Glomerular endothelial cell (primary cell): ENCODE measurements at places on chromosomes 11 and 22. TPM values are rescaled to one million over a fixed set of nuclear protein-coding genes. Genes with fewer than 3 reads are reported as not detected.

DNA sequence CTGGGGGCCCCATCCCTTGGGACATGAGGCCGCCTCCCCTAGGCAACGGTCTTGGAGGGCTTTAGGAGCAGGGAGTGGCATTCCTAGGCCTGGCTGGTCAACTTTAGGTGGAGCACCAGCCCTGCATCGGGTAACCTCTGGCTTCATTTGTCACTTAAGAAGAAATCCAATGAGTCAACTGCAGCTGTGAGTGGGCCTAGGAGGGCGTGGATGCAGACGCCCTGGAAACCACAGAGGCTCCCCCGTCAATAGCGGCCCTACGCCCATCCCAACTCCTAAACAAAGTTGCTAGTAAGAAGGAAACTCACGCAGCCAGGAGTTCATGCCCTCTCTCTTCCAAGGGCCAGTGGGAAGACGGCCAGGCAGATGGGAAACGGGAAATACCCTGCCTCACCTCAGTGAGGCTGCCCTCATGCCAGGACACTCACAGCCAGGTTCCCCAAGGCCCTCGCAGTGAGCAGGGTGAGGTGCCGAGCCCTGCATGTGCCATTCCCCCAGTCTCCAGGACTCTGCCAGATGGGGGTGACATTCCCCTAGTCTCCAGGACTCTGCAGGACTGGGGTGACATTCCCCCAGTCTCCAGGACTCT is 20.8 kb downstream of the BID start:
- no peak for DNase-seq

DNA sequence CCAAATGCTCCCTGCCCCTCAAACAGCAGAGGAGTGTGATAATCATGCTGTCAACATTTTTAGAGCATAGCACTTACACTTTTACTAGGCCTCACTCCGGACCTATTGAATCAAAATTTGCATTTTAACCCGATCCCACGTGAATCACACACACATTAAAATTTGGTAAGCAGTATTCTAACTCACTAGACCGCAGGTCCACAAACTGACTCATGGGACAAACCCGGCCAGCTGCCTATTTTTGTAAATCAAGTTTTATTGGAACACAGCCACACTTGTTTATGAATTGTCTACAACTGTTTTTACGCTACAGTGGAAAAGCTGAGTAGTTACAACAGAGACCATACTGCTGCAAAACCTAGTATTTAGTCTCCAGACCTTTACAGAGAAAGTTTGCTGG is 43.3 kb downstream of the SNX19 start:
- DNase-seq: no peak

DNA sequence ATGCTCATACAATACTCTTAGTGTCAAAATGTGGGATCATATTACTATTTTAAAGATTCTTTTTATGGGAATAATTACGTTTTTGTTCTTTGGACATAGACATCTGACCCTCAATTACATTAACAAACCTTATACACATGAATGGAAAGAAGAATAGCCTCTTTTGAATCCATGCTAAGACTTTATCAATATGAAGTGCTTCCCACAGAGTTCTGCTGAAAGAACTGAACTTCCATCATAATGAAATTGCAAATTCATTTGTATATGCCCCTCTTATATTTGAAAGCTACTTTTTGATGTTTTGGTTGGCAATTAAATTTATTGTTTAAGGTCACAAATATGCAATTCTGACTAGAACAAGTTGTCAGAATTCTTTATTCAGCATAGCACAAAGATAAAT is 254.9 kb downstream of the TMEM135 start:
- no peak for DNase-seq

GRCh38 chr11:70786021-70786665 is 387.8 kb downstream of the CTTN start:
- no peak for DNase-seq

GRCh38 chr11:6681949-6682348 is 1.2 kb downstream of the MRPL17 start:
- DNase-seq: no peak

DNA sequence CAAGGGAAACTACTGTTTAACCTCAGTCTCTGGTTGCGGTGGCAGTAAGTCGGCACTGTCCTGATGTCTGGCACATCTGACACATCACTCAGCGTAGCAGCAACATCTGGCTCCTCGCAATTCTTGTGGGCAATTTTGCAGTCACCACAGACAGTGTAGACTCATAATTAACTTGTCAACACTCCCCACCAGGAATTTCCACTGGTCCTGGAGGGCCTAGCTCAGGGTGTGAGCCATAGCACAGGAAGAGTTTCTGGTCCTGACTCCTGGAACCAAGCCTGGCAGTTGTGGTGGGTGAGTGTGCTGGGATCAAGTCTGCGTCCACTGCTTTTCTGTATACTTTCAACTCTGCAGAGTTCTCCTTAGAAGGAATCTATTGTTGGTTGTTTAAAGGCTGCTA is 209.7 kb downstream of the SNX19 start:
- no peak for DNase-seq

GRCh38 chr11:6617315-6617781 is 1.9 kb downstream of the TPP1 start:
- DNase-seq: no peak

DNA sequence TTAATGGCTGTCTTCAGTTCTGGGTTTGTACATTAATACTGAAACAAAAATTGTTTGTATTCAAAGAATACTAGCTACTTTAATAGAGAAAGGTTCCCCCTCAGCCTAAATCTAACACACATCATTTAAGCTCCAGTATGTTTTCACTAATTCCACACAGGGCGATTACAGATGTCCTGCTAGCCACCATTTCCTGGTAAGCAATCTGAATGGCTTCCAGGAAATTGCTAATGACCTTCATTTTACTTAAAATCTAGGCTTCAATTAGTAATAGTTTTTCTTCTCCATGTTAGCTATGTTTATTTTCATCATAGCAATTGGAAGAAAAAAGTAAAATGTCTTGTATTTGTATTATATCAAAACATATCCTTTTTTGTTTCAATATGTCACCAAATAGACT is 132.8 kb downstream of the SOX6 start:
- no peak for DNase-seq

DNA sequence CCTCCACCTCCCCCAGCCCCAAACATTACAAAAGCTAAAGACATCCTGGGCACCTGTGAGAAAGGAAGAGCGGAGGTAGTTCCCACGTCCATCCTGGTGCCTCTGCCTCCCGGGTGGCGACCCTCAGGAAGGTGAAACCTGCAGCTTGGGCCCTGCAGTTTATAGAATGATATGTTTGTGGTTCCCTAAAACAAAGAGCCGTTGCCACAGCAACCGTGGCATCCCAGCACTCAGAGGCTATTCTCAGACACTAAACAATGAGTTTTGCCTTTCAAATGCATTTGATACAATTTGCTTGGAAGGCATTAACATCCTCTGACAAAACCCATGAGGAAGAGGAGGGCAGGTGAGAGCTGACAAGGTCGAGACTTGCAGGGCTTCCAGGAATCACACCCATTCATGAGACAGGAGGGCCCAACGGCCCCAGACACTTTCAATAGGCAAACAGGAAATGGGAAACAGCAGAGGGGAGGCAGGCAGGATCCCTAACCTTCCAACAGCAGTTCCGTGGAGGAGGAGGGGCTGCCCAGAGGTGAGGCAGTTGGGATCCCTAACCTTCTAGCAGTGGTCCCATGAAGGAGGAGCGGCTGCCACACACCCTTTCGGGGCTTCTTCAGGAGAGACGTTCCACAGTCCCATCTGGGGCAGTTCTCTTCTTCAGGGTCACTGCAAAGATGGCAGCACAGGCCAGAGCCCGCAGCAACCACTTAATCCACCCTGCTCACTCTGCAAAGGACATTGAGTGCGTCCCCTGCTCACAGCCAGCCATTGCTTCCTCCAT is 379.2 kb downstream of the SHANK2 start:
- DNase-seq: no peak

DNA sequence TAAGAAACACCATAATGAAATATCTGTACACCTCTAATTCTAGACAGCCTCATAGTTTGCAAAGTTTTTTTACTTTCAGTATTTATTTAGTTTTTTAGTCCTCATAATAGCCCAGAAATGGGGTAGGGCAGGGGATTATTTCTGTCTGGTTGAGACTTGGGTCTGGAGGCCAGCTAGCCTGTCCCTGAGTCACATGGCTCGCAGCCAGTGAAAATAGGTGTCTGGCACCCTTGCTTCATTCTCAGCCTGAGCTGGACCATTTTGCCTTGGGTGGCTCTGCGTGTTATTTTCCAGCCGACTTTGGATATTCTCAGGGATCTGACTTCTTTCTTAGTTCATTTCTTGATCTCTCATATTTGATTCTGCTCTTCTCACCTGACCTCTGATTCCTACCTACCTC is 123.9 kb upstream of the NARS2 start:
- DNase-seq: no peak

DNA sequence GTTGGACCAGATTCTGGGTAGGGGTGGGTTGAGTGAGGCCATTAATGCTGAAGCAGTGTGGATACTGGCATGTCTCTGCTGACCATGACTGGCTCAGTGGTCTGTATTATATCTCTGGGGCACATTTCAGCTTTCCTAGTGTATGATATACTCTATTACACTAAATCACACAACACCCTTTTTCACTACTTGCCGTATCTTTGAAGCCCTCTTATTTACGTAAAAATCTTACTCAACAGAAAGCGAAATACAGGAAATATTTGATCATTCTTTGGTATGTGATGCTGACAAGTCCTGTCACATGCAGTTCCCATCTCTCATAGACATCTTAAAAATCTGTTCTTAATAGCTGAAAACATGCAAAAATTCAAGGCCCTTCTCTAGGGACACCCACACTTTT is 40.3 kb downstream of the OR5B17 start:
- DNase-seq: no peak

GRCh38 chr11:1336836-1337646 is 27.6 kb upstream of the TOLLIP start:
- no peak for DNase-seq

- no peak for DNase-seq
Observed at GRCh38 chr11:1404461-1405185, 14.9 kb downstream of the BRSK2 start.

GRCh38 chr11:78021611-78022010 is 1.5 kb downstream of the KCTD14 start:
- no peak for DNase-seq

- peak; percentile 70 for DNase-seq
Observed at GRCh38 chr11:64204464-64204989, 2.0 kb upstream of the FERMT3 start.

- DNase-seq: peak; percentile 62
Observed at GRCh38 chr11:7657306-7658025, 15.8 kb downstream of the CYB5R2 start.

GRCh38 chr22:44973829-44974228 is 36.0 kb downstream of the PHF21B start:
- no peak for DNase-seq

DNA sequence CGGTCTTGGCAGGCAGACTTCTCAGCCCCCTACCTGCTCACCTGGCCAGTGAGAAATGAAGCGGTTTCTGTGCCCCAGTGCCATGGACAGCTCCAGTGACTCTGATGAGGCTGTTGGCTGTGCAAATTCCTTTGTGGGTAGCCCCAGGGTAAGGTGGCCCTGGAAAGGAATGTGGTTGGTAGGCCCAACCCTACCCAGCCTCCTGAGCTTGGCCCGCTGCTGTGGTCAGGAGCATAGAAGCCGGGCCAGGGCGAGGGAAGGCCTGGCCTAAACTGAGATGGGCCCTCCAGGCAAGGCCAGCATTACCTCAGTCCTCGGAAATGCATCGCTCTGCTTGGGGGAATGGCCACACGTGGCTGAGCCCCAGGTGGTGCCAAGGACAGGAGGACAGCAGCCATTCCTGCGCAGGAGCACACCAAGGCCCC is 16.9 kb downstream of the DAGLA start:
- no peak for DNase-seq

- no peak for DNase-seq
Observed at GRCh38 chr11:119635776-119636175, 93.2 kb downstream of the NECTIN1 start.

- DNase-seq: no peak
Observed at GRCh38 chr11:6824136-6824823, 21.2 kb upstream of the OR10A5 start.

GRCh38 chr22:42337356-42337755 is 66.9 kb upstream of the TCF20 start:
- no peak for DNase-seq

The MOGAT2 gene
- not detected in 2 replicates for total RNA-seq

The CCDC73 gene
- not detected in 2 replicates for total RNA-seq

The THRSP gene
- total RNA-seq: not detected in 2 replicates

The RAG1 gene
- total RNA-seq: 3.0 and 3.8 TPM in 2 replicates

The LRRC32 gene
- 121 and 177 TPM in 2 replicates for total RNA-seq

The MICAL2 gene
- total RNA-seq: 168 and 252 TPM in 2 replicates

The DGCR6 gene
- total RNA-seq: 10.2 and 11.2 TPM in 2 replicates

The OR5A1 gene
- not detected in 2 replicates for total RNA-seq

The ESAM gene
- 297 and 465 TPM in 2 replicates for total RNA-seq

The TMEM151A gene
- total RNA-seq: 0.05 and 0.58 TPM in 2 replicates

The RAB39A gene
- total RNA-seq: not detected in 2 replicates

The GALNT18 gene
- total RNA-seq: 21.4 and 101 TPM in 2 replicates

The OR6A2 gene
- 0.19 and 0.29 TPM in 2 replicates for total RNA-seq

The CCDC188 gene
- 15.4 and 17.3 TPM in 2 replicates for total RNA-seq

The CTSD gene
- 671 and 739 TPM in 2 replicates for total RNA-seq

The STX3 gene
- 70.9 and 77.0 TPM in 2 replicates for total RNA-seq

The ATP6V1E1 gene
- 163 and 195 TPM in 2 replicates for total RNA-seq
